ENCODE measurements at places on chromosomes 5 and 9.

- no peak for DNase-seq
Measured at GRCh38 chr5:61348447-61348846, 16.4 kb downstream of the ZSWIM6 start.

GRCh38 chr5:53161876-53162275, 52.3 kb upstream of the MOCS2 start:
- no peak for DNase-seq

DNA sequence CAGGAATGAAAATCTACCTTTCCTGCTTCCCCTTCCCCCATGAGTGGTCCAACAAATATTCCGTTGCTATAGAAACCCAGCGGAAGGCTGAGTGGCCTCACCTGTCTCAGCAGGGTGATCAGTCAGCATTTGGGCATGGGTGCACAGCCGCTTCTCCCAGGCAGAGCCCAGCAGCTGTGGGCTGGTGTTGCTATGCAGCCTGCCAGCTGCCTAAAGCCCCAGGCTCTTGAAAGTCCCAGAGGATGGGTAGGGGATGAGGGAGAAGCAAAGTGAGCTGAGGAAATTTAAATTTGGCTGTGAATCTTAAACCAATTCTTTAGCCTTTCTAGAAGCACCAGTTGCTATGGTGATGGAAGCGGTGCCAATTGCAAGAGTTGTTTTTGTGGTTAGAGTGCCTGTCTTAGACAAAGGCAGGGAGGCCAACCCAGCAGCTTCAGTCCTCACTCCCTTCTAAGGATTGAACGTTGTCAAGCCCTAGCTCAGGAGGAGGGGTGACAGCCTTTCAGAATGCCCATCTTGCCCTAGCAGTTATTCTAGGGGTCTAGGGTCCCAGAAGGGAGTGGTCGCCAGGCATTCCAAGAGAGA, 151.5 kb upstream of the PITX1 start:
- DNase-seq = no peak

GRCh38 chr5:103464835-103465484, 97.6 kb downstream of the NUDT12 start:
- no peak for DNase-seq

- no peak for DNase-seq
Measured at GRCh38 chr5:138275895-138276294, 1.5 kb upstream of the GFRA3 start.

DNA sequence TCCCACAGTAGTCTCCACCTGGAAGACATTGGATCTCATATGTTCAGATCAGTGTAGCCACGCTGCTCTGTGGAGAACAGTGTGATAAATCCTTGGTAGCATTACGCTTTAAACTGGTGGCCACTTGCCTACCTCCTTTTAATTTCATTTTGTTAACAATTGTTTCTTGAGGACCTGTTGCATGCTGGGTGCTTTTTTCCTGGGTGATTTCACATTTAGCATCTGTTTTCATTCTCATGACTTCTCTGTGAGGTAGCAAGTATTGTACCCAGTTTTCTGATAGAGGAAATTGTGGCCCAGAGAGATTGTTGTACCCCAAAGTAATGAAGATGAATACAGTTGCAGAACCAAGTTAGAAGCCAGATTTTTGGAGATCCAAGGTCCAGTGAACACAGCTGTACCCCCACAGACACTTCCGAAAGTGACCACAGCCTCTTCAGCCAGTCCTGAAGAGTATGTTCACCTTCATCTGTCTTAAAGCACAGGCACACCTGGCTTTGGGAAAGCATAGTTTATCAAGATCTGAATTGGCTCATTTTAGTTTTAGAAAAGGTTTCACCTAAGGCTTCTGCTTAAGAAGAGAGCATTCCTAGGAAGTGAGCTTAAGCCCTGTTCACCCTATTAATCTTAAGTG, 75.2 kb downstream of the F2RL2 start:
- DNase-seq = no peak
